Activated CD8-positive, alpha-beta memory T cell treated with anti-CD3 and anti-CD28 coated beads for 1 hour (primary cell): ENCODE measurements at places on chromosomes 7 and 10.
A peak's percentile ranks its signal among the peaks of the same experiment; 100 is the strongest.

DNA sequence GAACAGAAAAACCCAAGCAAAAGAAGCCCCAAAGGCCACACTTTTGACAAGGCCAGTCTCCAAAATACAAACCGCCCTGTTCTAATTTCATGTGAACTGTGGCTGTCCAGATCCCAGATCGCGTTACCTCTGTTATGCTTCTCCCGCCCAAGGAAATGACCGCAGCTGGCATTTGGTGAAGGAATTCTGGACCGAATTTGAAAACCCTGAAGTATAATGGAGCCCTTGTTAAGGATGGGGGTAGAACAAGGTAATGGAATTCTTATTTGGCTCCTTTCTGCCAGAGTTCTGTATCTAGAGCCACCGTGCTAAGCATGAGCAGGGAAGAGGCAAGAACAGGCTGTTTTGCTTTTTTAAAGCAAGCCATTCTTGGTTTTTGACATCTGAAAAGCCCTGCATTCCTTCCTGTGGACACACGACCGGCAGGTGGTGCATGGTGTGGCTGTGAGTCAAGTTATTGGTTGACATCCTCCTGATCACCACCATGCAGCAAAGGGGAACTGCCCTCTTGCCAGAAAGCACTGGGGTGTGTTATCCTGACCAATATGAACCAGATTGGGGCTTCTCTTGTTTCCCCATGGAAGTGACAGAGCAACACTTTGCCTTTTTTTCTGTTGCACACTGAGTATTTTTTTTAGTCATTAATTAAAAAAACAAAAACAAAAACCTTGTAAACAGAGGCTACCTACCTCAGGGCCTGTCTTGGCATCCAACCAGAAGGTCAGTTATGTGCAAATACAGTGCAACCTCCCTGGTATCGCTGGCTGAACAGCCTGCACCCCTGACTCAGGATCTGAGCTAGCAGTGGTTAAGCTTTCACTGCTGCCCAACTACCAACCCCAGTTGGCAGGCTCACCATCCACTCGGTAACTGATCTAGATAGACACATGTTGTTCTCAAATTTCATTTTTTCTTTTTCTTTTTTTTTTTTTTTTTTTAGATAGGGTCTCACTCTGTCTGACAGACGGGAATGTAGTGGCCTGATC, 14.2 kb downstream of the UCMA start:
- no peak for DNase-seq

- DNase-seq: no peak
These were observed 155.1 kb downstream of the GALNT11 start for GRCh38 chr7:152180587-152180986.

- no peak for DNase-seq
These were observed 77.5 kb downstream of the GPR26 start for GRCh38 chr10:123743441-123744223.

- DNase-seq: peak; percentile 53
These were observed 181.2 kb upstream of the ITGB1 start for GRCh38 chr10:33139181-33139646.
